H9 (cell line): ENCODE measurements at places on chromosomes 2 and 18. TPM values are rescaled to one million over a fixed set of nuclear protein-coding genes. Genes with fewer than 3 reads are reported as not detected.

DNA sequence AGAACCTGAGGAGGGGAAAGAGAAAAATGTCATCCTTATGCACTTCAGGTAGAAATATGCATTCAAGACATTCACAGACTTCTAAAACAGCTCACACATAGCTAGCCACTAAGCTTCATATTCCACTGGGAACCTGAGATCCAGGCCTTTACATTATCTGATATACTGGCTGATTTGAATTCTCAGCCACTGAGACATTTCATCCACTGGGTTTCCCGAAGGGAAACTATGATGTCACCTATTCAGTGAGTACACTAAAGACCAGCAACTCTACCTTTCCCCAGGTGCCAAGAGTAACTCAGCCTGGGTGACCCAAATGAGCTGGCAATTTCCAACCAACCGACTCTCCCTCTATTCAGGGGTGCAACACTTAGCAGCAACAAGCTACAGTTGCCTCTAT is 21.7 kb upstream of the SP100 start:
- no peak overlapping the region for H3K27ac ChIP-seq
- no peaks in the 10 kb centered on the region; the same call in 2 of the 3 replicates for H3K36me3 ChIP-seq
- no peaks in the 10 kb centered on the region for H3K4me1 ChIP-seq
- H3K27me3 ChIP-seq = no peaks in the 10 kb centered on the region

DNA sequence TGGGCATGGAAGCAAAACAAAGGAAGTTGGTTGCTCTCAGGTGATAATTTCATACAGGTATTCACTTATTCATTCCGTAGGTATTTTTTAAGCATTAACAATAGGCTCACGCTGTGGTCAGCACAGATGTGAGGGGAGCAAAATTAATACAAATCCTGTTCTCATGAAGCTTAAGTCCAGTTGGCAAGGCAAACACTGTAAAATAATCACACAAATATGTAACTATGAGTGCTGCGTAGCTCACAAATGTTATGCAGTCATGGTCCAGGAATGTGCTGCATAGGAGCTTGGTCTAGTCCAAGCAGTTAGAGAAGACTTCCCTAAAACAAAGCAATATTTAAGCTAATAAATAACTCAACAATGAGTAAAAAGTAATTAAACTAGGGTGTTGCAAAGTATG is 23.9 kb downstream of the SP5 start:
- DNase-seq = no peak
- no peaks in the 10 kb centered on the region for H3K4me1 ChIP-seq
- no peaks in the 10 kb centered on the region for H3K27me3 ChIP-seq
- no peak overlapping the region for H3K4me3 ChIP-seq
- H3K27ac ChIP-seq = no peak overlapping the region

GRCh38 chr2:36245651-36246050 is 109.9 kb upstream of the CRIM1 start:
- H3K4me3 ChIP-seq = no peak overlapping the region
- no peak overlapping the region for H3K27ac ChIP-seq
- no peaks in the 10 kb centered on the region for H3K4me1 ChIP-seq
- H3K27me3 ChIP-seq = no peaks in the 10 kb centered on the region

GRCh38 chr2:219441451-219442255 is 7.0 kb downstream of the SPEG start:
- H3K27ac ChIP-seq = no peak overlapping the region
- DNase-seq = peak; percentile 64
- peaks cover 3% of the 10 kb centered on the region; the same call in 1 of the 2 replicates for H3K36me3 ChIP-seq
- peak overlapping the region; percentile 74 for H3K4me3 ChIP-seq
- H3K27me3 ChIP-seq = peaks cover 5% of the 10 kb centered on the region; the same call in 1 of the 2 replicates

GRCh38 chr2:118040891-118041290 is 27.0 kb upstream of the CCDC93 start:
- no peaks in the 10 kb centered on the region for H3K4me1 ChIP-seq
- H3K36me3 ChIP-seq = peaks cover 4% of the 10 kb centered on the region; the same call in 1 of the 2 replicates
- H3K27me3 ChIP-seq = no peaks in the 10 kb centered on the region
- no peak for DNase-seq
- no peak overlapping the region for H3K27ac ChIP-seq

GRCh38 chr18:76821875-76822505 is 367 bp upstream of the ZNF236 start:
- DNase-seq = no peak
- no peaks in the 10 kb centered on the region; the same call in 1 of the 2 replicates for H3K4me1 ChIP-seq
- H3K4me3 ChIP-seq = peak overlapping the region; percentile 85
- no peaks in the 10 kb centered on the region for H3K27me3 ChIP-seq
- no peak overlapping the region for H3K27ac ChIP-seq
- peaks cover 16% of the 10 kb centered on the region for H3K36me3 ChIP-seq

DNA sequence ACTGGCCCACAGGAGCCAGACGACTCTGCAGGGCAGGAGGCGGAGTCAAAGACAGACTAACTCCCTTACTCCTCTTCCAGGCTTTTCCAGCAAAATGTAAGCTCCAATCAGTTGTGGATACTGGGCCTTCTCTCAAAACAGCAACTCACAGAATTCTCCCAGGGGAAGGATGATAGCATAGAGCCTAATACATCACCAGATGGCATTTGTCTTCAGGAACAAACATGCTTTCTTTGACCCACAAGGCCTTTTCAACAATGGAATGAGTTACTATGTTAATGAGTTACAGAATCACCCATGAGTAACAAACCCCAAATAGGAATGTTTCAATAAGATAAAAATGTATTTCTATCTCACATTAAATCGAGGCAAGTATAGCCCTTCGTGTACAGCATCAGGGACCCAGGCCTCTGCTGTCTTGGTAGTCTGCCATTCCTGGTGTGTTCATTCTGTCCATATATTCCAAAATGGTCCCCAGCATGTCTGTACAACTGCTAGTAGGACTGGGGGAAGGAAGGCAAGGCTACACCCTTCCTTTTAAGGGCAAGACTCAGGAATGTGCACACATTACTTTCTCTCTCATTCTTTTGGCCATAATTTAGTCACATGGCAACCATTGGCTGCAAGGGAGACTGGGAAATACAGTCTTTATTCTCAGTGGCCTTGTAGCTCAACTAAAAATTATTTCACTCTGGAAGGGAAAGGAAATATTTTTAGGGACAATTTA is 76.4 kb downstream of the BOD1L2 start:
- no peaks in the 10 kb centered on the region for H3K27me3 ChIP-seq
- H3K27ac ChIP-seq = no peak overlapping the region
- DNase-seq = no peak

ABCG8 gene
- total RNA-seq = not detected in 2 replicates

ANKAR gene
- 1.6 and 2.0 TPM in 2 replicates for total RNA-seq

MATN3 gene
- total RNA-seq = 12.2 and 13.5 TPM in 2 replicates

CTNNA2 gene
- 4.5 and 5.5 TPM in 2 replicates for total RNA-seq
